Stimulated activated naive CD4-positive, alpha-beta T cell (primary cell): ENCODE measurements at places on chromosomes 1 and 21.

GRCh38 chr1:40625076-40625475, 40.4 kb downstream of the RIMS3 start:
- no peak for DNase-seq

DNA sequence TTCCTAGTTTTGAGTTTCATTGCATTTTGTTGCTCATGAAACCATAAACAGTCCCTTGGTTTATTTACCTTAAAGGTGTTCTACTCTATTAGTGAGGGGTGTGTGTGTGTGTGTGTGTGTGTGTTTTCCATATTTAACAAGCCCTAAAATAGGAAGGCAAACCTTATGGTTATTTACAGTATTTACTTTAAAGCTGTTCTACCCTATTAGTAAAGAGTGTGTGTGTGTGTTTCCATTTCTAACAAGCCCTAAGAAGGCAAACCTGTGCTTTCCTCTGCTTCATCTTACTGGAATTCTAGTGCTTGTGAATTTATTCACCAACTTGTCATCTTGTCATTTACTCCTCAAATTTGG, 53.6 kb downstream of the CTTNBP2NL start:
- DNase-seq, result no peak

DNA sequence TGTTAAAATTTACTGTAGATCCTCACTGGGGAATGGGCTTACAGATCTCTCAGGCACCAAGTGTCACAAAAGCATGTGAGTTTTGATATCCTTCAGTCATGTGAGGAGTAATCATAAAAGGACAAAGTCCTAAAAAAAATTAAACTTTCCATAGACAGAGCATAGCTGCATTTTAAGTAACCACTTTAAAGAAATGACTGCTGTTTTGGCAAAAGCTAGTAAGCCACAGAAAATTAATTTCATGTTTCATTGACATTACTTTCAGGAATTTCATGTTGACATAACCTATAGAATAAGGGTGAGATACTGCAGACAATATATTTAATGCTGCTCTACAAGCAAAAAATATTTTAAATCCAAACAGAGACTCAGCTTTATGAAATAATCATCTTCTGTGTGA, 156.3 kb downstream of the LYPLAL1 start:
- no peak for DNase-seq

- DNase-seq, result no peak
These were observed 1.4 kb downstream of the KLHDC7A start for GRCh38 chr1:18481921-18482701.

- no peak for DNase-seq
These were observed 37.5 kb downstream of the IGSF21 start for GRCh38 chr1:18144916-18145647.

GRCh38 chr1:15938628-15939161, 37.2 kb downstream of the ZBTB17 start:
- DNase-seq, result no peak

DNA sequence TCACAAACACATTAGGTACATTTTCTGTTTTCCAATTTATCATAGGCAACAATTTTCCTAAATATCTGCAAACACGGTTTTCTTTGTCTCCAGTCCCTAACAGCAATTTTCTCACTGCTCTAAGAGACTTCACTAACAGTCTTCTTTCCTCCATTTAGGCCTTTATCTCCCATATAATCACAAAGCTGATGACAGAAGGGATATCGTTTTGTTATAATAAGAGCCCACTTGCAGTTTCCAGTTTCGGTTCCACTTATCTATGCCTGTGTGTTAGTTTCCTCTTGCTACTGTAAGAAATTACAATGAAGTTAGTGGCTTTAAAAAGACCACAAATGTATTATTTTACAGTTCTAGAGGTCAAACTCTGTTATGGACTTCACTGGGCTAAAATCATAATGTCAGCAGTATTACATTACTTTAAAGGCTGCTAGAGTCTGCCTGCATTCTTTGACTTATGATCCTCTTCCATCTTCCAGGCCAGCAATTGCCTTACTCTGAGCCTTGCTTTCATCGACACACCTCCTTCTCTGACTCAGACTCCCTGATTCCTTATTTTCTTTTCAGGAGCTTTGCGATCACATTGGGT, 549.3 kb downstream of the NCAM2 start:
- no peak for DNase-seq

- DNase-seq, result no peak
These were observed 66.8 kb downstream of the SLC16A1 start for GRCh38 chr1:112889052-112889768.

DNA sequence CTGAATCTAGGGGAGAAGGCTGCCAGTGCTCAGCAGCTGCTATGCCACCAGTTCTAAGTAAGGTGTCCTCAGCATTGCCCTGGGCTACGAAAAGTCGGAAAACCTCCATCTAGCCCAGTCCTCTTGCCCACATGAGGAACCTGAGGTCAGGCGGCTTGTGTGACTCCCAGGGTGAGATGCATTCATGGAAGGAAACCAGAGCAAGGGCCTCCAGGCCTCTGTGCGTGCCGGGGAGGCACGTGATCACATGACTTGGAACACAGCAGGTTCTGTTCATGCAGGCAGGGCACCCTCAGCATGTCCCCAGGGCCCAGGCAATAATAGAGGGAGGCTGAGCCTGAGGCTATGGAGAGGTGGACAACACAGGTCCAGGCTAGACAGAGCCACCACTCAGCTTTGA, 312.5 kb upstream of the DUSP10 start:
- DNase-seq, result no peak

DNA sequence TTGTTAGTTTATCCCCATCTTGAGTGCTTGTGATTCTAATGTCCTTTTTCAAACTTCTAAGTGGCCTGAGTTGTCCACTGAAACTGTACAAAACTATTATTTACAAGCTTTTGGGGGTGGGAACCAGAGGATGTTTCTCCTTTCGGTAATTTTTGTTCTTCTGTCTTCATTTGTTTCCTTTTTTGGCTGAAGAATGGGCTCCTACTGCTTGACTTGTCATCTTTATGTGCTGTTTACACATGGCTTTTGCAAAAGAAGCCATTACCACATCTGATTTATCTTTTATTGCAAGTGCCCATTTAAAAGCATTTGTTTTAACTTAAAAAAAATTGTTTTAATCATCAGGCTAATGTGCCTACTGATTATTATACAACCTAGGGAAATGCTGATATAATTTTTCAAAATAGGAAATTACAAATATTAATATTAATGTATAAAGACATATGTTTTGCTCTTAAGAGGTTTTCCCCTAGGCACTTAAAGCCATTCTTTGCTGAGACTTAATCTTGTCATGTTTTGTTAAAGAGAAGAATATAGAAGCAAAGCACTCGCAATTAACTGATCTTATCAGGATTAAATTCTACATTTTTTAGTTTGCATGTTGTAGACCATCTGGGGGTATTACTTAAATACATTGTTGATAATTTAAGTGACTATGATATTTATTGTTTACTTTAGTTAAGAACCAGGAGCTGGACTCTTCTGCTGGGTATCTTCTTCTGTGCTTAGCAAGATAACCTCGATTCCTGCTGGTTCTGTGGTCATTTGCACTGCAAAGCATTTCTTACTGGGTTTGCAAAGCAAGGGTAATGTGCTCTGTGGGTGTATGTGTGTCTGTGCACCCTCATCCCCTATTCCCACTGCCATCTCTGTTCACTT, 40.1 kb downstream of the TMEM200B start:
- DNase-seq, result no peak

- DNase-seq, result no peak
These were observed 393.9 kb downstream of the PLPP3 start for GRCh38 chr1:56185493-56185892.
